ENCODE measurements at places on chromosomes 2 and 18.
A peak's percentile ranks its signal among the peaks of the same experiment; 100 is the strongest.

- DNase-seq = no peak
Measured at GRCh38 chr2:74917702-74918619, 40.5 kb upstream of the POLE4 start.

- DNase-seq = no peak
Measured at GRCh38 chr2:119311371-119311770, 55.3 kb downstream of the C2orf76 start.

- DNase-seq = no peak
Measured at GRCh38 chr2:81007104-81007503, 702.6 kb upstream of the LRRTM1 start.

- DNase-seq = no peak
Measured at GRCh38 chr18:32333781-32334180, 136.9 kb downstream of the GAREM1 start.

DNA sequence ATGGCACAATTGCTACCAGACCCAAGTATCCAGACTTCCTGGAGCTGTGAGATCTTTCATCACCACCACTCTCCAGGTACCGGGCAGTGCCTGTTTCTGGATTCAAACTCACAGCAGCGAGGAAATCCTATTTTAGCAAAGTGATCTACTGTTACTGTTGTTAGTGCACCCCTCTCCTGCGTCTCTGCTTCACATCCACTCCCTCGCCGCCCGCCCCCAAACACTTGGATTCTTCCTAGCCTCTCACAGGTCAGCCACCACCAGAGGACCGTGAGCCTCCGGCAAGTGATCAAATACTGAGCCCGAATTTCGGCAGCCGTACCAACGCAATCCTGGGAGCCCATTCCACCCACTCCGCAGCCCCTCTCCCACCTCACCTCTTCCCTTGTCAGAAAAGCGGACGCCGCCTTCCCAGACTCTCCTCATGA, 519 bp downstream of the METTL4 start:
- peak; percentile 30 for DNase-seq

- peak; percentile 24 for DNase-seq
Measured at GRCh38 chr2:16094811-16095210, 154.5 kb downstream of the MYCN start.

DNA sequence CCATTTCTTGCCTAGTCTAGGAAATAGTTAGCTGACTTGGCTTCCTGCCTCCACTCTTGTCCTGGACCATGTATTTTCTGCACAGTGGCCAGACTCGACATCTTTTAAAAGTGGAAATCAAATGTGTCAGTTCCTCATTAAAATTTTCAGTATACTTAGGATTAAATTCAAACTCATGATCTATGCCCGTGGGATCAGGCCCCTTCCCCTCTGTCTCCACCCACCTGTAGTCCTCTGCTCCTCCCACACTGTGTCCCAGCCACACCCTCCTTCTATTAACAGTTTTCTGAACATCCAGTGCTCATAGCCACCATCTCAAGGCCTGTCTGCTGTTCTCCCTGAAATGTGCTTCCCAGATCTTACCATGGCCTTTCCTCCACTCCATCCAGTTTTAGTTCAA, 13.3 kb downstream of the ARHGAP25 start:
- DNase-seq = no peak

DNA sequence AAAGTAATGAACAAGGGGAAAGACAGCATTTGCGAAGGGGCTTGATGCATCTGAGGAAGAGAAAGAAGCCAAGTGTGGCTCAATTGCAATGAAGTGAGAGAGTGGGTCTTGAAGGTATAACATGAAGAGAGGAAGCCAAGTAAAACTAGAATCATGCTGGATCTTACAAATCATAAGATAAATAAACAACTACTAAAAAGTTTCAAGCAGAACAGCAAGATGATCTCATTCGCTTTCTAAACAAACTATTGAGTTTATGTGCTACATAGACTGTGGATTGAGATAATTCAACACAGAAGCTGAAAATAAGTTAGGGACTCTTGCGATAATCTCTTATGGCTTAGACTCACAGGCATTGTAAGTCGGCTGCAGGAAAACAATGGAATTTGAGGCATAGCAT, 1310.5 kb upstream of the NRXN1 start:
- DNase-seq = no peak

DNA sequence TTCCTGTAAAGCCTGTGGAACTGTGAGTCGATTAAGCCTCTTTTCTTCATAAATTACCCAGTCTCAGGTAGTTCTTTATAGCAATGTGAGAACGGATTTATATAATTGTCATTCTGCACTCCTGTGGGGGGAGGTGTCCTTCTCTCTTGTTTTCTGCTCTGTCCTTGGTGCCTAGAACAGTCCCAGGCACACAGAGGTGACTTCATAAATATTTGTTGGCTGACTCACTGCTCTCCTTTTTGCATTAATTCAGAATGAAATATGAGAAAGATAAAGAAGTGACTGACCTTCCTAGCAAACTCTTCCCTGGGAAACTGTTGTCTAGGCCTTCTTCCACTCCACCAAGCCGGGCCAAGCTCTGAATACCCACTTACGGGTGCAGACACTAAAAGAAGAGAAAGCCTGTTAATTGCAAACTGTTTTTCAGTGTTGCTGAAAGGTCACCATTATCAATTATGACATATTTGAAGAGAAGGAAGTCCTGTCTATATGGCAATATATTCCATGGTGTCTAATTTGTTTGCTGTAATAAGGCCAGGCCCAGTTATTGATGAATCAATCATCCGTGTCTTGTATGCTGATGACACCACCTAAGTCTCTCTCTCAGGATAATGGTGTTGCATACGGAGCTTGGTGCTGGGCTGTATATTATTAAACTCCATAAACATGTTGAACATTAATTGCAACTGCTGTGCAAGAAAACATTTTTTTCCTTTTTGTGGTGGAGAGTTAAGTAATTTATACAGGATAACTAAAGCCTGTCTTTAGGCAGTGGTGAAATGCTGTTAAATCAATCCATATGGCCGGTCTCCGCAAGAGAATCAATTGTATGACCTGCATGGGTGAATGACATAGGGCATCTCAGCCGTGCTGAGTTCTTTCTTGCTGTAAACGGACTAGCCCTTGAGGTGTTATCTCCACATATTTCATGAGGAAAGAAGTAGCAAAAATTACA, 567.5 kb downstream of the SLC4A3 start:
- no peak for DNase-seq

- no peak for DNase-seq
Measured at GRCh38 chr2:136994793-136995192, 229.4 kb downstream of the THSD7B start.

DNA sequence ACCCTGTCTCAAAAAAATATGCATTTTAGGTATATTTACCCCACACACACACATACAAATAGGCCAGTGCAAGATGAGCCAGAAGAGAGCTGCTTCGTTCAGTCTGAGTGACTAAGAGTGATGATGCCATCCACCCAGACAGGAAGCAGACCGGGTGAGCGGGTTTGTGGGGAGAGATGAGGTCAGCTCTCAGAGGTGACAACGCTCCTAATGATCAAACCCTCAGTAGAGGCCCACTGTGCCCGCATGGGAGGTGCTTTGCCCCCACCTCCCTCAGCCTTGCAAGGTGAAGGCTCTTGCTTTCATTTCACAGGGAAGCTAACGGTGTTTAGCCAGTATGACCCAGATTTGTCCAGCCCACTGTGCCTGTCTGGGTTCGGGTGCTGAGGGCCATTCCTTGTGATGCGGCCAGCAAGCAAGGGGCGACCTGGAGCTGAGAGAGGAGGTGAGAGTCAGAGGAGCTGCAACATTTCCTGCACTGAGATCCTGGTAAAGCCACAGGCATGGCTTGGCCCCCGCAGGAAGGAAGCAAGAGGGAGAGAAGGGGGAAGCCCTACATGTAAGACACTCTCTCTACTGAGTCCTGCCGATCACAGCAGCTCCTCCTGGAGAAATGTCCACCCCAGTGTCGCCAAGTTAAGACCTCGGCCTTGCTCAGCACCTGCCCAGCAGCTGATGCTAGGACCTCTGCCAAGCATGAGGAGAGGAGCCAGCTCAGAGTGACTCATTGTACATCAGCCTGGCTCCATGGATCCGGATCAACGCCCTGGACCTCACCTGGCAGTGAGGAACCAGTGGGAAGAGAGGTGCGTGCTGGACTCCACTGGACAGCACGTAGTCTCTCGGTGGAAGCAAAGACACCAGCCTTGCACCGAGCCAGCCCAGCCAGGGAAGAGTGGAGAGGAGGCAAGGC, 37.0 kb downstream of the NIFK start:
- no peak for DNase-seq

- no peak for DNase-seq
Measured at GRCh38 chr2:106185475-106186184, 8.5 kb downstream of the UXS1 start.

DNA sequence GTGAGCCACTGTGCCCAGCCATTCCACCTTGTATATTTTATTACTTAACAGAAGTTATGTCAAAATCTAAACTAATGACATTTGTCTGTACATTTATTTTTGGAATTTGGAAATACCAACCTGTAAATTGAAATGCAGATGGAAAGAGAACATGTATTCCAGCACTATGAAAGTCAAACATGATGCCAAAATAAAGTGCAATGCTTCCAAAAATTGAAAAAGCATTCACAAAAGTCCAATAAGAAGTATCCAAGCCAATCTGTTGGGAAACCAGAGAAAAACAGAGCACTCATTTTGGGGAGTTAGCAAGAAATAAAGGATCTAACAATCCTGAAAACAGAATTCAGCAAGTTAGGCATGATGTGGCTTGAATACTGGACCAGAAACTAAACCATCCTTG, 30.3 kb upstream of the NARS1 start:
- no peak for DNase-seq

Measured in NCI-H187 (cell line).